ENCODE measurements at places on chromosomes 3 and 15. TPM values are rescaled to one million over a fixed set of nuclear protein-coding genes. Genes with fewer than 3 reads are reported as not detected.

Gene UTS2B
- 0.39 TPM for total RNA-seq

Gene FOXB1
- total RNA-seq = not detected

Gene GOLGA6L7
- total RNA-seq = not detected

Gene PLAAT1
- 2.4 TPM for total RNA-seq

Gene TLR9
- not detected for total RNA-seq

Gene PIGZ
- 1.8 TPM for total RNA-seq

Gene LEKR1
- total RNA-seq = 0.69 TPM

Gene COL8A1
- 6.2 TPM for total RNA-seq

Gene GOLGA6B
- total RNA-seq = 0.10 TPM

Gene KCNH8
- total RNA-seq = 2.0 TPM

Gene CATSPER2
- total RNA-seq = 1.8 TPM

Gene HHATL
- 3.9 TPM for total RNA-seq

Gene SLC22A13
- total RNA-seq = 0.30 TPM

Measured in skin of body (tissue), 3 donors.